GM23248 (cell line): ENCODE measurements at places on chromosomes 1 and 21.
A peak's percentile ranks its signal among the peaks of the same experiment; 100 is the strongest.

DNA sequence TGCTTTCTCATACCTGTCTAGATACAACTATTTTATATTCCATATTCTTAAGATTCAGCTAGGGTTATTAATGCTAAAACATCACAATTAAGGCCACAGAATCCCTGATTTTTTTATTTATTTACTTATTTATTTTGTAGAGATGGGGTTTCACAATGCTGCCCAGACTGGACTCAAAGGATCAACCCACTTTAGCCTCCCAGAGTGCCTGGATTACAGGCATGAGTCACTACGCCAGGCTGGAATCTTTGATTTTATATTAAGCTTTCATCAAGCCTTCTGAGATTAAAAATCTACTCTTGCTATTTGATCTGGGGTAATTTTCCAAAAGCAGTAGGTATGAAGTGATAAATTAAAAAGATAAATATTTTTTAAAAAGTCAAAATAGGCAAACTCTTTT lies 38.9 kb downstream of the MCOLN2 start:
- no peak for DNase-seq

- no peak for DNase-seq
Measured at GRCh38 chr1:72097851-72098570, 184.3 kb downstream of the NEGR1 start.

DNA sequence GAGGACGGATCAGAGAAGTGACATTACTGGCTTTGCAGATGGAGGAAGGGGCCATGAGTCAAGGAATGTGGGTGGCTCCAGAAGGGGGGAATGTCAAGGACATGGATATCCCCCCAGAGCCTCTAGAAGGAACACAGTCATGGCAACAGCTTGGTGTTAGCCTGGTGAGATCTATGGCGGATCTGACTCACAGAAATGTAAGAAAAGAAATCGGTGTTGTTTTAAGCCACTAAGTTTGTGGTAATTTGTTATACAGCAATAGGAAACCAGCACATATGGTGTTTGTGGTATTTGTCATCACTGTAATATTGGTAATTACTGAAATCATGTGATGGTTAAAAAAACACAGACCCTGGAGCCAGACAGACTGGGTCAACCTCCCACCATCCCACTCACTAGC lies 236.2 kb downstream of the SETD4 start:
- DNase-seq, result peak; percentile 20

DNA sequence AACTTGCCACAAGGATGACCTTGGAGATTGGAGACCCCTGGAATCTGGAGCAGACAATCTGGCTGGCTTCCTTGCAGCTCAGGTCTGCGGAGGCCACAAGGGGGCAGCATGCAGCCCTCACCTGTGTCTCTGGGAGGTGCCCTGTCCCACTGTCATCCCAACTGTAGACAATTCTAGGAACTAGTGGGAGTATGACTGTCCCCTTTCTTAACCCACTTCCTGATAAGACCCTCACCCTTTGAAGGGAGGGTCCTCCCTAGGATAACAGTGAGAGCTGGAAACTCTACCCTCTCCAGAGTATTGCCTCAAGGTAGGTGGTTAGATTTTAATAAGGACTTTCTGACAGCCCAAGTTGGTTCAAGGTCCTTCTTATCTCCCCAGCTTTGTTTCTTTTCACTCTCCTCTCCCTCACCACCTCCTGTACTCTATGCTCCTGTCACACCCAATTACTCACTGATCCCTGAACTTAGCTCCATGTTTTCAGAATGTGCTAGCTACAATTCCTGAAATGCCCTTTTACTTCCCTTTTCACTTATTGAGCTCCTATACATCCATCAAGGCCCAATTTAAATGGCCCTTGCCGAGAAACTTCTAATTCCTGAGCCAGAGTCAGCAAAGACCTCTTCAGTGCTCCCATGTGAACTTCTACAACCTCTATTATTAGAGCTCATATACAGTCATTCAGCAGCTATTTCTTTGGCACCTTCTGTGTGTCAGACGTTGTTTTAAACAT lies 9.2 kb upstream of the KCNQ4 start:
- peak; percentile 41 for DNase-seq

DNA sequence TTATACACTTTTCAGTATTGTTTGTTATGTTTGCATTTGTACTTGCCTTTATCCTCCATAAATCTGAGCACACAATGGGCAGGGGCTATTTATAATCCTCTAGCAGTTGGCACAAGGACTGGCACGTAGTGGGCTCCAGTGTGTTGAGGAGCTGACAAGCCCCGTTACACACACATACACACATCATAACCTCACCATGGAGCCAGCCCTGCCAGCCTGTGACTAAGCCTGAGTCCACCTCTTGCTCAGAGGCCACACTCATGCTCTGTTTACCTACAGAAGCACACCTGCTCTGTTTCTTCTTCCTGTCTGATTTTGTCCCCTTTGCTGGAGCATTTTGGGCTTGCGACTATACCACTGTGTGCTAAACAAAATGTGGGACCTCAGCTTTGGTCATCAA lies 64.5 kb upstream of the SPATA6 start:
- no peak for DNase-seq

DNA sequence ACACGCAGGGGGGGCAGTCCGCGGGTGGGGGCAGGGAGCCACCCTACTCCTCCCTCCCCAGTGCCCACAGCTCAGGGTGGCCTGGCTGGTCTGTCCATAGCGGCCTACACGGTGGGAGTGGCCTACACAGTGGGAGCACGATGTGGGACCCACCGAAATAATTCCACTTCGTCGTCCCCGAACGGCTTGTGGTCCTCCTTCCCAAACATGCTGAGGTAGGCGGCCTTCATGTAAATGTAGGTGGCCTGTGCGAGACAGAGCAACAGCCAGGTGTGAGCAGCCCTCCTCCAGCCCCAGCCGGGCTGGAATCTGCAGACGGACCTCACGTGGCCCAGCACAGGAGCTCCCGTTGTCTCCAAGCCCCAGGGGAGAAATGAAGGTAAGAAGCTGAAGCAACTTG lies 34.4 kb downstream of the TTC39A start:
- no peak for DNase-seq
